ENCODE measurements at places on chromosomes 7 and 10.

DNA sequence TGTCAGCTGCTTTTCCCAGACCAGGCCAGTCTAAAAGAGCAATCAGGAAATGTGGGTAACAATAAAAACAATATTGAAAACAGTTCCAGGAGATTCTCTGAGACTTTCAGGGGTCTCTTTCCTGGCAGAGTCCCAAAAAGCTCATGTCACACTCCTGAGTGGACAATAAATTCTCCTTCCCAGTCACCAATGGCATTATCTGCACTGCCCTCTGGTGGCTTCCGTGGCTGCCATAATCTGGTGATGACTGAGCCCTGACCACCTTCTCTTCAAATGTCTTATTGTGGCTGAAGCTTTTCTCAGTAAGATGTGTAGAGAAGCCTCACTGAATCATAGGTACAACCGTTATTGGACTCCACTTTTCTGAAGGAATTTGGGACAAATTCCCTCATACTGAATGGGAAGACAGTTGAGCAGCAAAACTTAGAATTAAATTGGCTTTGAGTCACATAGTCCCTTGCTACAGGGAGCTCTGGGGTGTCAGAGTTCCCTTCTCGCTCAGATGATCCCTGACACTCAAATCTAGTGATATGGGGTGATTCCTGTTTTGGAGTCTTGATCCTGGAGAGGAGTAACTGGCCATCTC, 24.4 kb upstream of the ASAH2 start:
- peak; percentile 51 for DNase-seq

GRCh38 chr7:92988051-92988450, 129.7 kb downstream of the SAMD9 start:
- DNase-seq, result peak; percentile 81

GRCh38 chr10:118203461-118203860, 138.7 kb downstream of the FAM204A start:
- no peak for DNase-seq

DNA sequence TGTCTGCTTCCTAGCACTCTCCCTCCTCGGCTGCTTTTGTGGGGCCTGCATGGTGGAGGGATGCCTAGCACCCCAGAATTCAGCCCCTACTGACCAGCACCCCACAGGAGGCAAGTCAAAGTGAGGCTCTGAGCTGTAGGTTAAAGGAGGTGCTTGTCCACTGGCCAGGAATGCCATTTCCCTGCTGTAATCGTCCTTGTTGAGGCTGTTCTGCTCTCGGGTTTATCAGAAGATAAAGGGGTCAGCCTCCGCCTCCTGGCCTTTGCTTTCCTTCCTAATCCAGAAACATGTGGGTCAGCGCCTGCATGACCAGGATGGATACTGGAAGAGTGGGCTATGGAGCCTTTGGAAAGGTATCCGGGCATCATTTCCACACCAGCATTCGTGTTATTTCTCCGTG, 98.9 kb downstream of the MKI67 start:
- DNase-seq, result no peak

DNA sequence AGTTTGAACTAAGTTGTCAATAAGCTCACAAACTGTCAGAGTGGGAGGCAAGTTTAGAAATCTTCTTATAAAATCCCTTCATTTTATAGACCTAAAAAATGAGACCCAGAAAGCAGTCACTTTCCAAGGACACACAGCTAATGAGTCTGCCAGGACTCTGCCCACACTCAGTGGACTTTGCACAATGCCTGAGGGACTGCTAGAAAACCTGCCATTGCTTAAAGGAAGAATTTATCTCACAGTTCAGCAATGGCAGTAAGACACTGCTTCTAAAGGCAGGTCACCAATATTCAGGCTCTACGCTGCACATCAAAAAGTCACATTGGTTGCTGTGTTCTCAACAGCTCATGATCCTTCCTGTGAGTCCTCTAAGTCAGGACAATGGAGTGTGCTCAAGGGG, 698.1 kb downstream of the GRID1 start:
- DNase-seq, result no peak

DNA sequence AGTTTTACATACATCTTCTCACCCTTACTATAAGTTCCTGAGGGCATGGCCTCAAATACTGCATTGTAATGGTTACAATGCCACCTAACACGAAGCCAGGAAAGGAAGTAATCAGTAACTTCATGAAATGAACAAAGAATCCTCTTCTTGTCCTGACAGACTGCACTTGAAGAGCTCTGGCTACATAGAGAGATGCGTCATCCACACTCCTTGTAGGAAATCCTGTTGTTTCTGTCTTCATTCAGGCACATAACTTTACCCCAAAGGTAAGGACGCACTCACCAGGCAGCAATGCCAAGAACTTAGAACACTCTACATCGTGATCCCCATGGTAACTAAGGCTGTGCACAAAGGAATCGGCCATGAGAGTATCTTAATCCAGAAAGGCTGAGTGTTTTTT, 80.3 kb upstream of the ARID5B start:
- DNase-seq, result no peak

GRCh38 chr10:59830601-59831259, 75.6 kb downstream of the CCDC6 start:
- peak; percentile 70 for DNase-seq

- DNase-seq, result no peak
Observed at GRCh38 chr10:73386583-73386982, 27.3 kb downstream of the ANXA7 start.

DNA sequence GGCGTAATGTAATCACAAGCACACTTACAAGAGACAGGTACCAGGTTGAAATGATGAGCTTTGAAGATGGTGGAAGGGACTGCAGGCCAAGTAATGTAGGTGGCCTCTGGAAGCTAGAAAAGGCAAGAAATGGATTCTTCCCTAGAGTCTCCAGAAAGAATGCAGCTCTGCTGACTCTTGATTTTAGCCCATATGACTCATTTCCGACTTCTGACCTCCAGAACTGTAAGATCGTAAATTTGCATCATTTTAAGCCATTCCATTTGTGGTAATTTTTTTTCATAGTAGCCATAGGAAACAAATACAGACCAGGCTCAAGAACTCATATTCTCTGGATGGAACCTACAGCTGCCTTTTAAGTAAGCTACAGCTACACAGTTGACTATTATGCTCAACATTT, 315.5 kb downstream of the MAGI2 start:
- DNase-seq, result peak; percentile 13

- no peak for DNase-seq
Observed at GRCh38 chr7:158933468-158934139, 77.2 kb downstream of the DYNC2I1 start.

GRCh38 chr7:57348646-57349269, 101.2 kb upstream of the ZNF716 start:
- no peak for DNase-seq

DNA sequence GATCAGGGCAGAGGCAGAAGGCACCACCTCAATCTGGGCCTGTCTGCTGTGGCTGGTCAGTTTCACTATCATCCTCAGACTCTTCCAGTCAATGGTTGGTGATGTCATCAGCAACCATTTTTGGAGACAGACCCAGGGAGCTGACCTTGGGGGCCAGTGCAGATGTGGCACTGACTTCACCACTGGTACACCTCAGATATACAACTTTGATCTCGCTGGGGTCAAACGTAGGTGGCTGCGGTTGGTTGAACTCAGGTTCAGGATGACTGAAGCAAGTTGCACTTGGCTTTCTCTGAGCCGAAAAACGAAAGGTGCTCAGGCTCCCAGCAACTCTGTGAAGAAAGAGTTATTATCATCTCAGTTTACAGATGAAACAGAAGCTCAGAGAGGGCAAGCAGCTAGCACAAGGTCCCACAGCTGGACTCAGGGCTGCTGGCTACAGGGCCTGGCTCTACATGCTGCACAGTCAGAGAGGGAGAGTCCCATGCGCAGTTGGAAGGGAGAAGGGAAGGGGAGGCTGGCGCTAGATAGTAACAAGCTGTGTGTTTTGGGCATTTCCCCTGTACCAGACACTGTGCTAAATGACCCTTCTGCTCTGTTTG, 27.2 kb downstream of the ANKRD16 start:
- no peak for DNase-seq

- peak; percentile 43 for DNase-seq
Observed at GRCh38 chr7:51316666-51317581, at the start of gene COBL. TSS of gene COBL (minus strand) at chr7:51316809. CDS start at chr7:51316633, 176 bp downstream.

- no peak for DNase-seq
Observed at GRCh38 chr10:46060706-46061105, 14.6 kb upstream of the MSMB start.

GRCh38 chr10:111037858-111038257, 39.0 kb upstream of the ADRA2A start:
- DNase-seq, result no peak

DNA sequence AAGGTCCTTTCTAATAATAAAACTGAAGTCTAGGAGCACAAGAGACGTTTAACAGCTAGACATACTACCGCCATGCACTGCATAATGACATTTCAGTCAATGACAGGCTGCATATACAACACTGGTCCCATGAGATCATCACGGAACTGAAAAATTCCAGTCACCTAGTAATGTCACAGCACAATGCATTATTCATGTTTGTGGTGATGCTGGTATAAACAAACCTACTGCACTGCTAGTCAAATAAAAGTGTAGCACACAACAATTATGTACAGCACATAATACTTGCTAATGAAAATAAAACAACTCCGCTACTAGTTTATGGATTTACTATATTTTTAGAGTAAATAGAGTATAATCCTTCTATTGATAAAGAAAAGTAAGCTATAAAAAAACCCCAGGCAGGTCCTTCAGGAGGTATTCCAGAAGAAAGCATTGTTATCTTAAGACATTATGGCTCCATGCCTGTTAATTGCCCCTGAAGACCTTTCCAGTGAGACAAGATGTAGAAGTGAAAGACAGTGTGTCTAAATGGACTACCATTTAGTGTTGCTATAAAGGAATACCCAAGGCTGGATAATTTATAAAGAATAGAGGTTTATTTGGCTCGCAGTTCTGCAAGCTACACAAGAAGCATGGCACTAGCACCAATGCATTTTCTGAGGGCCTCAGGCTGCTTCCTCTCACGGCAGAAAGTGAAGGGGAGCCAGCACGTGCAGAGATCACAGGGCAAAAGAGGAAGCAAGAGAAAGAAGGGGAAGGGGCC, 47.1 kb downstream of the HIBADH start:
- DNase-seq, result no peak

GRCh38 chr7:18405726-18406125, 89.8 kb upstream of the HDAC9 start:
- no peak for DNase-seq

DNA sequence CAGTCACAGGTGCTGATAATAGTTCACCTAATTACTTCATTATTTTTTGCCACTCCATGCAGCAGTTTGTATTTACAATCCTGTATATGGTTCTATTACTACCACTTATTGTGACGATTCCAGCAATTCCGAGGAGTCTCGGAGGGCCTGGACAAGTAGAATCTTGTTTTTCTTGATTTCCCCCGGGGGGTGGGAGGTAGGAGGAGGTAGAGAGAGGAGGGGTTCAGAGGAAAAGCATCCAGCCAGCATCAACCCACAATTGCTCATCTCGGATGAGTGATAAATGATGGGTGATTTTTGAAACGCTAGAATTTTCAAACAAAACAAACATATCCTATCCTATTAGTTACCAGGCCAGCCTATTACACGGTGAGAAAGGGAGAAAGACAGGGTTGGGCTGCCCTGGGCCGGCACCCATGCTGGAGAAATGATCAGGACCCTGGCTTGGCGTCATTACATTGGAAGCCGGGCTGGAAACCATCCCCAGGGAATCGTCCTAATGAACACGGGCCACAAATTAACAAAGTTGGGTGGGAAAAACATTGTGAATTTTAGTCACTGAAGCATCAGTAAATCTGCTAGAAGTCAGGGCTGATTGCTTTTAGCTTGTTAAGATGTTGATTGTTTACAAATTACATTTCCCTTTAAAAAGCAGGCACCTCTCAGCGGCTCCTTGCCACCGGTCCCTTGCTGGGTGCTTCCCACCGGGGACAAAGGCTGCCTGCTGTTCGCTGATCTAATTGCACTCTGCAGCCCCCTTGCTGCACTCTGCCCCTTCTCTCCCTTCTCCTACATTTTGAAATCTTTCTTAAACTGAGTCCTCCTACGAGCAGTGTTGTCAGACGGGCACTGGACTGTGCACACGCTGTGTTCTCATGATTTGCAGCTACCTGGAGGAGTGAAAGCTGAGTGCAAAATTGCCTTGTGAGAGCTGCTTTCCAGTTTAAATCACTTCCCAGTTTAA, 95.5 kb downstream of the FAM204A start:
- DNase-seq, result no peak

DNA sequence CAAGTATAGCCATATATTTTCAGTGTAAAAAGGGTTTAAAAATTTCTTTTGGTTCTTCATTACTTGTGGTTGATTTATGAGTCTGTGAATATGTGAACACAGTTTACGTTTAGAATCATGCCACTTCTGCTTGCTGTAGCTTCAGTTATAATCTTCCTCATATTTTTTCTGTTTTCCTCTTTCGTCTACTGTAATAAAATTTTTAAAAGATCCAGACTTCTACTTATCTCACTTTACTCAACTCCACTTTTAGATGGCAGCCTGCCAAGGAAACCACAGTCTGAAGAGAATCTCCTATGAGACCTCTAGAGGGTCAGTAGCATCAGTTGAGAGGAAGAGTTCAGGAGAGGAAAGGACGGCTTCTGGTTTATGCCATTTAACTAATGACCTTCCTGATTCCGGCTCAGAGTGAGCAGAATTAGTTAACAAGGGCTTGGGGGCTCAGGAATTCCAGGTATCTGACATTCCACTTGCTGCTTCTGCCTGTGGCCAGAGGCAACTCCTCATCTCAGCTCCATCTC, 21.4 kb downstream of the CREB5 start:
- DNase-seq, result peak; percentile 51

DNA sequence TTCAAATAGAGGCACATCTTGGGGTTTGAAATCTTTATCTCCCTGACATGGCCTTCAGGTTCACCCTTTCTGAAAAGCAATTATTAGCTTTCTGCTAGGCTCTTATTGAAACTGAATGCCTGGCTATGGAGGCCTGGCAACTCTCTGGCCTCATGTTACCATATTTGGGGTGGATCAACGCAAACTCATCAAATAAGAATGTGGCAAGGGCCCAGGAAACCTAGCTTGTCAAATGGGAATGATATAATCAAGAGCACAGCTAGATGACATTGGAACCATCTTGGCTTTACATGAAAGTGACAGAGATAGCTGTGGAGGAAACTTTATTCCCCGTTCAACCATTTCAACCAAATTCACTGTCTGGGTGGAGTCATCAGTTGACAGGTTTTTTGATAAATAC, 202.8 kb upstream of the SMIM30 start:
- DNase-seq, result peak; percentile 47

DNA sequence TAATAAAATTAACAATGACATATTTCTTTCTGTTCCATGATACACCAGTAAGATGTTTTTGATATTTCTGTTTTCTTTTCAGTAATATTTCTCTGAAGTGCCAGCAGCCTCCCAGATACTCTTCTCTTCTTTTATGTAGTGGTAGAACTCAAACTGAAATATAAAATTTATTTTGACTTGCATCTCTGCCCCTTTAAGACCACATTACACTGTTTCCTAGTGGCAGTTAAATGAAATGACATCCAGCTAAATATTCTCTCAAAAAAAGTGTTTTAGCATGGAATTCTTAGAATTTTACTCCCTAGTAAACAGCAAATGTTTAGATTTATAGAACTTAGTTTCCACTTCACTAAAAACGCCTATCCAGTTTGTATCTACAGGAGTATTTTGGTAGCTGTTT, 237.2 kb upstream of the MTPN start:
- DNase-seq, result no peak
